ENCODE measurements at places on chromosomes 5 and 9.

GRCh38 chr9:12916042-12916441 lies 141.2 kb downstream of the LURAP1L start:
- DNase-seq: no peak

DNA sequence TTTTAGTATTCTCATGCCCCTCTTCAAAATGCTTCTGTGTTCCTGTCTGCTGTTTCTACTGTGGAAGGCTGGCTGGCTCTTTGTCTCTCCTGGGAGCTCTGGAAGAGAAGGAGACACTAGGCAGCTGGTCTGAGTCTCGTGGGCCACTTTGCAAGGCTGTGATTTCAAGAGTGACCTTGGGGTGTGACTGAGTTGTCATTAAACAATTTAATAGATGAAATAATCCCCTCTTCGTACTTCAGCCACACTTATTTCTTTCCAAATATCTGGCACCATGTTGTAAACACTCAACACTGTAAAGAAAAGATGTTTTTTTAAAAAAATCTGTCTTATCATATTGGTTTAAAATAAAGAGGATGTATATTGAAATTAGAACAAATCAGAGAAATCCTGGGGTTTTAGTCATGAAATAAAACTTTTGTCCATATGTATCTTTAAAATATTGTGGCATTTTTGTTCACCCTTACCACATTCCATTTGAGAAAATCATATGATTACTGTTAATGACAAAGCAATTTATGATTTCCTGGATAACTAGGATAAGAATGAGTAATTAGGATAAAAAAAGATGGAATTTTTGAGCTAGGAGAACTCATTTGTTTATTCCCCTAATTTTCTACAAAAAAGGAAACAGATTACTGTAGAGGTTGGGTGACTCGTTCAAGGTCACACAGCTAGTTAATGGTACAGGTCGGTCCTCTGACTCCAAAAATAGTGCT lies 200.8 kb downstream of the MAT2B start:
- DNase-seq: no peak

- DNase-seq: peak; percentile 41
Measured at GRCh38 chr5:154486427-154486866, 8.4 kb upstream of the HAND1 start.

DNA sequence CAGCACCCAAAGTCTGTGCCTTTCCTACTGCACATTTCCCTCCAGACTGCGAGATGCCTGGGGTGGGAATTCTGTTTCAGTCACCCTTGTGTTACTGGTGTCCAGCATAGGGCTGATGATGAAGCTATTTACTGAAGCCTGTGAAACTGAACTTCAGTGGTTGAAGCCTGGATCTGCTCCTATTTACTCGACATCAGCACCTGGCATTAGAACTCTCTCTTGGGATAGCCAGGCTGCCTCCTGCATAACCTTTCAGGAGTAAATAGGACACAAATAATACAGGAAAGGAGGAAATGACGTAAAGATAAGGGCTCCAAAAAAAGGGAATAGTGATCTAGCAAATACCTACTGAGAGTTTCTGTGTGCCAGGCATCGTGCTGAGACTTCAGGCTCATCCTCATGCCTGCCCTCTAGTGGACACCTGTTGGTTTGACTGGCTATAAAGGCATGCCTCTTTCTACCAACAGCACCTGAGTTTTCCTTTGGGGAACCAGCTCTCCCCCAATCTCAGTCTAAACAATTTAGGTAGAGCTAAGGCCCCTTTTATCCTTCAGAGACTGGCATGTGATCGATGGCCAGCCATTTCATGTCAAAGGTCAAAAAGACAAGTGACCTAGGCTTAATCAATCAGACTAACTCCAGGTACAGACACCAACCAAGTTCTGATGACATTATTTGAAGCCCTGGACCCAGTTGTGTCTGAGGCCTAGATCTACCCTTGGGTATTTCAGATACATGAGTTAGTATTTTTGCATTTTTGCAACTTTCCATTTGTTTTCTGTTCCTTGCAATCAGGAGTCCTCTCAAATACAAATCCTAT lies 192.1 kb upstream of the TRIM32 start:
- peak; percentile 69 for DNase-seq

DNA sequence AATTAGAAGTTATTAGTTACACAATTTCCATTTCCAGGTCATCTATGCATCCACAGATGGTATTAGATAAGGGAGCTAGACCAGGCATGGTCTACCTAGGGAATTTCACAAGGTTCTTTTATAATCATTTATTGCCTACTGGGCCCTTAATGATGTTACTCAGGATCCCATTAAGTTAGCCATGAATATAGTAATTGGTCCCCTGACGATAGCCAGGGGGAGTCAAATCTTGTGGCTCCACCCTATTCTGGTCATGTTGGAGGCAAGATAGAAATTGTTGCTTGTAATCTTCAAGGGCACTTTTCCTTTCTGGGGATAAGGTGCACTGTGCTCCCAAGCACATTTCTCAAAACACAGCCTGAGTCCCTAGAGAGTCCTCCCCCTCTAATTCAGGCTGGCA lies 14.1 kb upstream of the ELL2 start:
- DNase-seq: no peak

DNA sequence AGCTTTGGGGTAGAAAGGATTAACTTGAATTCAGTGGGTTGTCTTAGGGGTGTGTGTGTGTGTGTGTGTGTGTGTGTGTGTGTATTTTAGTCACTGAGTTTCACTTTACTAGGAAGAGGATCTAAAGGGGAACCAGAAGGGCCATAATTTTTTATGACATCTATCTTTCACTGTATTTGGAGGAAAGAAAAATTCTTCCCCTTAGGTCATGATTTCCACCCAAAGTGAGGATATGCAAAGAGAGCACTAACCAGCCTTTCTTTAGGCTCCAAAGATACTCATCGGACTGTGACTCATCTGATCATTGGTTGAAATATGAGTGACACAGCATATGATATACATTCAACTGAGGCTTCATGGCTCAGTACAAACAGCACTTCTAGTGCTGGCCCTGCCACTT lies 75.2 kb upstream of the RASGRF2 start:
- DNase-seq: no peak

GRCh38 chr9:135962696-135963307 lies 1.6 kb upstream of the UBAC1 start:
- no peak for DNase-seq

DNA sequence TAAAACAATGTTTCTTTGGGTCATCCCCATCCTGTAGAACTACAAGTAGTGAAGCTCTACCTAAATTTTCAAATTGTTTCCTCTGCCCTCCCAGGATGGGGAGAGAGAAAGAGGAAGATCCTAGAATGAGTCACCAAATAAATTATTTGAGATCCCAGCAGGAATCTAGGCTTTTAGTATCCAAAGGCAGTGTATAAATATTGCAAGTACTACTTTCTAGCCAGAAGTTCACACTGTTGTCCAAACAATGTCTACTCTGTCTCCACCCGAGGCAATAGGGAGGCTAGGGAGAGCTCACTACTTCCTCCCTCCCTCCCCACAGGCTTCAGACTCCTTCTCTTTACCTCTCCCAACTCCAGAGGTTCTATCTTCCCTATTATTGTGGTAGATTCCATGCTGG lies 362.8 kb downstream of the MRPS30 start:
- no peak for DNase-seq

DNA sequence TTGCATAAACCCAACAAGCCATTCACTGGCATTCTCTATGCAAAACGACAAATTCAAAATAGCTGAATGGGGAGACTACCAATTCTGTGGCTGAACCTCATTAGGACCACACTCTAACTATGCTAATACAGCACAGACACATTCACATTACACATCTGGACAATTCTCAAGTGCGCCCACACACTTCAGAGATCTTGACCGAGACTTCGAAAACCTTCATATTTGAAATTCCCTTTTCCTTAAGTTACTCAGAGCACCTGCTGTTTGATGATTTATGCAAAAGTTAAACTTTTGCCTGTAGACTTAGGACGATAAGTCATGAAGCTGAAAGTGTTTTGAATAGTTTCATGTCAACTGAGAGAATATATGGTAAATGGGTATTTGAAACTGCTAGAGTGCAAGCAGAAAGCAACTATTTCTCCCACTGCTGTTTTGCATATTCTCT lies 111.9 kb downstream of the FBN2 start:
- no peak for DNase-seq

DNA sequence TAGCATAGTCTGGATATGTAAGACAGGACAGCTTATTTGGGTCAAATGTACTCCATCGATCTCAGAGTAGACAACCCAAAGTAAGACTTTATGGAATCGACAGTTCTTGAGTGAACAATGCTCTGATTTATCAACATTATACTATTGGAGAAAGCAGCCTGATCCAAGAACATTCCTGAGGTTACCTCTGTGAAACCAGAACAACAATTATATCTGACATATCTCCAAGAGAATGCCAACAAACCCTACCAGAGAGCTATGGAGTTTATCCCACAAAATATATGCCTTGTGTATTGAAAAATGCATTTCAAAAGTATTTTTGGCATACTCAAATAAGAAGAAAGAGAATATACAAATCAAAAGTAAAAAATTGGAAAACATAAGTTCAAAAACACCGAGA lies 1985.9 kb downstream of the EFNA5 start:
- no peak for DNase-seq

DNA sequence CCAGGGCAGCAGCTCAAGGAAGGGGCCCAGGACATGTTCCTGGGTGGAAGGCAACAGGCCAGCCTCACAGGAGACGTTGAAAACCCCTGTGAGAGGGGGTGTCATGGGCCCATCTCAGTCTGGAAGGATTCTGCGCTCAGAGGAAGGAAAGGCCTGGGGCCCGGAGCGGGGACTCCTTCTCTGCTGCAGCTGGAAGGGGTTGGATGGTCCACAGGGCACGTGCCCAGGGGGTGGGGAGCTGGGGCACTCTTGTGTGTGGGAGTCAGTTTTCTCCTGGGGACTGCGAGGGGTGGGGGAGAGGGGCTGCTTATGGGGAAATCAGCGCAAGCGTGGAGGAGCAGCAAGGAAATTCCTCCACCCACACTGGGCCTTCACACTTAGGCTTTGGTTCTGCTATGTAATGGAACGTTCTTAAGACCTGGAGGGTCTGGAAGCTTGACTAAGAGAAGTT lies 2.9 kb upstream of the LPCAT1 start:
- peak; percentile 6 for DNase-seq

GRCh38 chr5:131263648-131264450 lies at the start of gene CDC42SE2:
TSS of gene CDC42SE2 (plus strand) at chr5:131264053. CDS start at chr5:131359494, 95,441 bp downstream.
- DNase-seq: peak; percentile 87

- DNase-seq: no peak
Measured at GRCh38 chr5:36442352-36442751, 140.7 kb upstream of the RANBP3L start.

GRCh38 chr5:148949841-148950470 lies 112.9 kb downstream of the SH3TC2 start:
- no peak for DNase-seq

GRCh38 chr5:16810208-16810854 lies 125.8 kb downstream of the MYO10 start:
- no peak for DNase-seq

GRCh38 chr5:151093476-151093889 lies 12.6 kb upstream of the TNIP1 start:
- DNase-seq: no peak

DNA sequence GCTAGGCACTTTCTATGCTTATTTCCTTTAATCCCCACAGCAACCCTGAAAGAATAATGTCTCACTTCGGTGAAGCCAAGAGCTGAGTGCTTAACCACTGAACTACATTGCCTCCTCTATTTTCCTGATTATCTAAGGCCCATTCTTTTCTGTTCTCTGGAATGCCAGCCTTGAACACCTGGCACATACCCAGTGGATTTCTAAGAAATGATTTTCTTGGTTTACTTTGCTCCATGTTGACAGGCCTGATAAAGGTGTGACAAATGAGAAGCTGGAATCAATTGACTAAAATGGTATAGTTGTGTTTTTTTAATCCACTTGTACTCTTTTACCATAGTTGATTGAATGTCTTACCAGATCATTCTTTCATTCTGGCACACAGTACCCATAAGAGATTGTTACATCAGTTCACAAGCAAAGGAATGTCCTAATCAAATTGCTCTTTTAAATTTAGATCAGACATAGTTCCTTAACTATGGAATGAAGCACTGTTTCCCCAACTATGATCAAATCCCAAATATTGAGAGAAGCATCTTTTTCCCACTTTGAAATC lies 9.0 kb upstream of the ENC1 start:
- no peak for DNase-seq

GRCh38 chr5:135448071-135448739 lies 1.1 kb upstream of the DCANP1 start:
- DNase-seq: no peak

DNA sequence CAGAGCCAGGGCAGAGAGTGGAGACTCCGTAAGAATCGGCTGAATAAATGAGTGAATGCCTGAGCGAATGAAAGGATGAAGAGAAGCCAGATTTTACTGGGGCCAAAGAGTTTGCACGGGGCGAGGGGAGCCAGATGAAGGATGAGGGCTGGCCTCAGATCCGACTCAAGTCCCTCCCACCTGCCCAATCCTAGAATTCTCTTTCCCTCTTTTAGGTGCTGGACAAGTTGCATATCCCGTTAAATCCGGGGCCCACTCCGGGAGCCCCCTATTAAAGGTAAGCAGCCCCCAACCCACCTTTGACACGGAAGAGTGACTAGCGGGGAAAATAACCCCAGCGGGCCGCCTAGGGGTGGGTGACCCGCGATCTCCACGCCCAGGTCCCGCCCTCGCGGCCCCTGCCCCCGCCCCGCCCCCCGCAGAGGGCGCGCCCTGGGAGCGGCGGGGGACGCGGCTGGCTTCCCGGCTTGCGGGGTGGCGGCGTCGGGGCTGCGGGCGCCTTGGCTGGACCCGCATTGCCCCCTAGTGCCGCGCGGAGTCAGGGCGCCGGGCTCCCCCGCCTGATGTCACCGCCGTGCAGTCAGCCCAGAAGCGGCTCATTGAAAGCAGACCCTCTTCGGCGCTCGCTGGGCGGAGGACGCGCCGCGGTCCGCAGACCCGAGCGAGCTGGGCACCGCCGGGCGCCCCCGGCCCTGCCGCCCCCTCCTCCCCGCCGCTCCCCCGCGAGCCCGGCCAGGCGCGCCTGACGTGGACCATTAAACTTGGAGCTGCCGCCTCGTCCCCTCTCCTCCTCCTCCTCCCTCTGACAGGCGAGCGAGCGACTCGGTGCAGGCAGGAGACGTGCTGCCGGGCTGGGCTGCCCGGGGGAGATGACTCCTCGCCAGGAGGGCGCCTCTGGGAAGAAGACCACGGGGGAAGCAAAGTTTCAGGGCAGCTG lies at the start of gene ADRA1B:
ADRA1B (plus strand) TSS at position 579 of the 937 bp plus-strand sequence. CDS start 424 bp downstream, outside the sequence.
- peak; percentile 80 for DNase-seq

- DNase-seq: no peak
Measured at GRCh38 chr5:134521841-134522240, 3.6 kb upstream of the JADE2 start.

DNA sequence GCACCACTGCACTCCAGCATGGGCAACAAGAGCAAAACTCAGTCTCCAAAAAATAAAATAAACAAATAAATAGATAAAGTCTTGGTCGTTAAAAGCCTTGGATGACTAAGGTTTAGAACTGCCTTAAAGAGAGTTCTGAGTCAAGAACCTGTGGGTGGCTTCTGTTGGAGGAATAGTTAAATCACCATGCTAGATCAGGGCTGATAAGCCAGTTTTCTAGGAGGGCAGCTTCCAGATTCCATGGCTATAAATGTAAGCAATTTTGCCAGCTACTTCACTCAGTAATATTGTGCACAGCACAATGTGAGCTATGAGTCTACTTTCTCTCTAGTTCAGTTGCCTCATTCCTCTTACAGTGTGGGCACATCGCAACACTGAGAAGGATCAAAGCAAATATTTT lies 242.1 kb upstream of the NUDT12 start:
- DNase-seq: no peak

All from WTC11 (cell line).